HS-5 (cell line): ENCODE measurements at places on chromosomes 4 and X.
A peak's percentile ranks its signal among the peaks of the same experiment; 100 is the strongest.

GRCh38 chr4:12879496-12879895, 604.6 kb downstream of the RAB28 start:
- DNase-seq, result no peak

DNA sequence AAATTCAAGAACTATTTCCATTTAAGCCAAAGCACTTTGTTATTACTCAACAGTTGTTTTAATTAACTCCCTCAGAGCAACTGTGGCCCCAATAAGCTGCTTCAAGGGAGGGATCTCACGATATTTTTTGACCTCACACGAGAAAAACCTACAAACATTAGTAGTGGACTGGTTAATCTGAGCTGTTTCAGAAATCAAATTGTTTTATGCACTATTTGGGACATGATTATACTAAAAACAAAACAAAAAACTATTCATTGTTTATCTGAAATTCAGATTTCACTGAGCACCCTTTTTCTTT, 74.3 kb downstream of the DCHS2 start:
- DNase-seq, result no peak

DNA sequence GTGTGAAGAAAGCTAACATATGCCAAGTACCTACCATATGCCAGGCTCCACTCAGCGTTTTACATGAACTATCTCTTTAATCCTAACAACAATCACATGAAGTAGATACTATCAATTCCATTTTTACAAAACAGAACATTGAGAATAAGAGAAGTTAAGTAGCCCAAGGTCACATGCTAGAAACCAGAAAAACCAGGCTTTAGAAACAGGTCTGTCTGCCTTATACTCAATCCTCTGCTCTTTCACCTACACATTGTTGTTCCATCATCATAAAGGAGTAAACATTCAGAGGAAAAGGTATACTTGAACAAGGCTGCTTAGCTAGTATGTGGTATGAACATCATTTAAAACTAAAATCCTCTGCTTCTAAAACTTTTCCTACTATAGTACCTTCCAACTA, 42.1 kb downstream of the WDFY3 start:
- no peak for DNase-seq

GRCh38 chrX:23263892-23264291, 70.8 kb upstream of the PTCHD1 start:
- DNase-seq, result no peak

DNA sequence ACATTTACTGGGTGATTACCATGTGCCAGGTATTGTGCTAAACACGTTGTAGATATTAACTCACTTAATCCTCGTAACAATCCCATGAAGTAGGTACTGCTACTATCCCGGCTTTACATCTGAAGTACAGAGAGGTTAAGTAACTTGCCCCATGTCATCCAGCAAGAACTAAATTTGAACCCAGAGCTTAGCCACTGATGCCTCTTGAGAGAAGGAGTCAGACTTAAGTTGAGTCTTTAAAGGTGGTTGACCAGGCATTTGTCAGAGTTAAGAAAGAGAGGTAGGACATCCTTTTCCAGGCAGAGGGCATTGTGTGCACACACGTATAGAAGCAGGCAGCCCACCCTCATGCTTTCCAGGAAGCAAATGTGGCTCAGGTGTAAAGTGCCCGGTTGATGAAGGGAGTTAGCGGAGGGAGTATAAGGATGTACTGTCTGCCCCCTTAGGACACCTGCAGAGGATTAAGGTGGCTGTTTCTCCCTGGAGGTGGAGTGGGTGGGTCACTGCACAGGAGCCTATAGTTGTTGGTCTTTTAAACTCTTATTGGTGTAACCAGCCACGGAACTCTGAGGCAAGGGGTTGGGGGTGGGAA, 335 bp upstream of the CD38 start:
- no peak for DNase-seq

- no peak for DNase-seq
Observed at GRCh38 chrX:15747626-15748173, 9.6 kb downstream of the CA5B start.

GRCh38 chrX:11239230-11239629, 54.0 kb upstream of the AMELX start:
- DNase-seq, result peak; percentile 15

DNA sequence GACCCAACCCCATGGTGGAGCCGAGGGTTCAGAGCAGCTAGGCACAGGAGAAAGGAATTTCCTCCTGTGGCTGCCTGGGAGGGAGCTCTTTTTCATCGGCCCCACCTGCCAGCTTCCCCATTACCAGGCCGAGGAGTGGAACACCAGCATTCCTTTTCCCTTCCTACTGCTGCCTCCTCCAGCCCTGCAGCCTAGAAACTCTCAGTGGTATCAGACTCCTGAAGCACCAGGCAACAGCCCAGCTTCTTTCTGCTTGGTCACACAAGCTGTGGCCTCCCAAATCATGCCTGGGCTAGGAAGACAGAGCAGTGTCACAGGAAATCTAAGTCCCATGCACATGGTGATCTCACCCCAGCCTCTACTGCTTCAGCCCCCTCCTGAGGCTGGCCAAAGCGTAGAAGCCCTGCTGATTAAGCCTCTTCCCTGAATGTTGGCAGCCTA, 30.1 kb downstream of the RTL5 start:
- no peak for DNase-seq

DNA sequence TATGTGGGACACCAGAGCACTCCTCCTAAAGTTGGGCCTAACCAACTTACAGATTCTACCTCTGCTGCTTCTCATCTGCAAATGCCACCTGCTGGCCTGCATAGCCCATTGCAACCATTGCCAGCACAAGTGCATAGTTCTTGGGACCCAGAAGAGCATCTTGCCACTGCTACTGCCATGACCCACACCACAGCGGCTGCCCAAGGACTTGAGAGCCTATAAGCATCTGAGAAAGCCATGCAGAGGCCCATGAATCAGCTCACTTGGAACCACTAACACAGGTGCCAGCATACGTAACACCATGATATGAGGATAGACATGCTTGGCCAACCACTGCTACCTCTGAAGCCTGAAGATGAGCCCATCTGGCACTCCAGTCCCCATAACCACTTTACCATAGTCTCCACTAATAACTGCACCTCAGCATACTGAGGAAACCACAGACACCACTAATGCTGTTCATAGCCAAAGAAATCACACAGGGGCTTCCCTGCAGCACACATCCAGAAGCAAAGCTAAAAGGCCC, 258.1 kb upstream of the AGTR2 start:
- DNase-seq, result no peak

GRCh38 chrX:39442332-39442731, 641.1 kb downstream of the MID1IP1 start:
- no peak for DNase-seq

- no peak for DNase-seq
Observed at GRCh38 chr4:148561467-148561866, 119.3 kb upstream of the NR3C2 start.

GRCh38 chrX:31506360-31506759, 434.5 kb upstream of the FTHL17 start:
- DNase-seq, result no peak

- DNase-seq, result no peak
Observed at GRCh38 chrX:97332963-97333362, 449.3 kb downstream of the RPA4 start.

DNA sequence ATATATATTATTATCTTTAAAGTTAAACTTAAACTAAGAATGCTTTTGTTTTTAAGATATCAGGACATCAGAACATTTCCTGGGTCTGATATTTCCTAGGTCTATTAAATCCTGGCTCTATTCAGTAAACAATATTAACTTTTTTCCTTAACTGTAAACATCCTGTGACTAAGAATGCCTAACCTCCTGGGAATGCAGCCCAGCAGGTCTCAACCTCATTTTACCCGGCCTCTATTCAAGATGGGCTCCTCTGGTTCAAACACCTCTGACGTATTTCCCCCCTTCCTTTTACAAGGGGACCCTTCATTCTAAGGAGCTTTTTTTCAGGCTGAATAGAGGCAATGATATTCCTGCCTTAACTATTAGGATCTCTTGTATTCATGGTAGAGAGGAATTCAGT, 35.8 kb upstream of the DYNLT3 start:
- DNase-seq, result no peak

- DNase-seq, result no peak
Observed at GRCh38 chrX:143648705-143649104, 12.8 kb upstream of the SLITRK4 start.

DNA sequence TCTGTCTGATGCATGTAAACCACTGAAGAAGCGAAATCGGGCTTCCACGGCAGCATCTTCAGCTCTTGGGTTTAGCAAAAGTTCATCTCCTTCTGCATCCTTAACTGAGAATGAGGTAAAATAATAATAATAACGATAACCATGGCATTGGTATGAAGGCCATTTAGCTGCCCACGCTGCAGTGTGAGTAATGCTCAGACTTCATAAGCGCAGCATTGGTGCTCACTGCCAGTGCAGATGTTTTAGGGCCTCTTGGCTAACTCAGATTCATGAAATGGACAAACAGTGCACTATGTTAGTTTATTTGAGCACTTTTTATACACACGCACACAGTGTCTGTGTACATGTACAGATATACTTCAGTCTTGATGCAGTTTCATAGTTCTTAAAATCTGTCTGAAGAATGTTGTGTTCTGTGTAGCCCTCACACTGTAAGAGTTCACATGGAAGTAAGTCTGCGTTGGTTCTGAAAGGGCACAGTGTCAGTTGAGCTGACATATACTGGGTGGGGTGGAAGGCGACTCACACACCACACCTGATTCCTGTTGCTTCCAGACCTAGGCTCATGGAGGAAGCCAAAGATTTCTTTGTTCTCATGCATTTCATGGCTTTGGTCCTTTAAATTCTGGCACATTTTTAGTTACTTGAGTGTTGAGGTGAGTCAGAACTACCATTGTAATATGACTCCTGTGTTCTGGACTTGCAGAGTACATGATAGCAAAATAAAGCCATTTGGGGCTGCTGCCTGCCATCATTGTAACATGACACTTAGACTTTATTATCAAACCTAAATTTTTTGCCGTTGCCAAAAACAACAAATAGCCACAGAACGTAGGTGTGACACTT, 68.7 kb downstream of the NSD2 start:
- peak; percentile 60 for DNase-seq

GRCh38 chr4:36004204-36004851, 240.0 kb downstream of the ARAP2 start:
- DNase-seq, result no peak

GRCh38 chr4:85724791-85725563, 250.0 kb downstream of the ARHGAP24 start:
- no peak for DNase-seq

DNA sequence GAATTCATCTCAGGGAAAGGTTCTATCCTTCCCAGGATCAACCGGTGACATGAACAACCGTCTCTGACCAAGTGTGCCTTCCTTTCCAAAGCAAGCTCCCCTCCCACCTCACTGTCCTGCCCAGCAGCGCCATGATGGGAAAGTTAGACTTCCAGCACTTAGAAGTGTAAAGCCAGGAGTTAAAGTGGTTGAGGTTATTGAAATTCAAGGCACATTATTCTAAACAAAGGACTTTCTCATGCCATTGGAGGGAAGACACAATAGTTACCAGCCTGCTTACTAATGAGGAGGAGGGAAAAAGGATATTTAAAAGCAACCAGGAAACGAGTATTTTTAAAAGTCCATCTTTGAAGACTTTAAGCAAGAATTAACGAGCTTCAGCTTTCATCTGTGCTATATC, 96.8 kb downstream of the NSUN7 start:
- DNase-seq, result no peak

- no peak for DNase-seq
Observed at GRCh38 chr4:147707892-147708672, 23.8 kb upstream of the ARHGAP10 start.

DNA sequence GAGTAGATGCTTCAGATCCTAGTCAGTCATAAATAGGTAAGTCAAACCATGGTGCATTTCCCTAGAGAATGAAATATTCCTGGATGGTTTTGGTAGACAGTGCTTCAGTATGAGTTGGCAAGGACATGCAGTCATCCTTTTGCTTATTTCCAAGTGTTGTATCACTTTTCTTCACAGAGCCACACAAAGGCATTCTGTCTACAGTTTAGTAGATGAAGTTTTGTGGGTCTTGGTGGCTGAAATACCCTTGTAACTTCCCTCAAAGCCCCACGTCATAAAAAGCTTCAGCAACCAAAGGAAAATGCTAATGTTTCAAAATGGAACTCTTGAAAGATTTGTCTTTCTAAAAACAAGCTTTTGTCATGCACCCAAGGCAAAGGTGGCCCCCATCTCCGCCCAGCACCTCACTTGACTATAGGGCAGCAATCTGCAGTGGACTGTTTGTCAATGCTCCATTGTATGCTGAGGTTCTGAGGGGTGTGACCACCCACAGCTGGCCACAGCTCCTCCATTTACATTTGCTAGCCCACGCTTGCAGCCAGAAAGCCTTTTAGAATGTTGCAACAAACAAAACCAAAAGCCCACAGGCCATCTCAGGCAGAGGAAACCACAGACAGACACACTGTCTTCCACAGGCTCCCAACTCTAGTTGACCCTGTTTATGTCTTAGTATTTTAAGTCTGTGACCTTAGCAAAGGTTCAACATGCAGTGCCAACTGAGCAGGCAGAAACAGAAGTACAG, 87.1 kb upstream of the FAM9C start:
- DNase-seq, result no peak

- no peak for DNase-seq
Observed at GRCh38 chr4:8349664-8350236, 80.2 kb downstream of the HTRA3 start.

DNA sequence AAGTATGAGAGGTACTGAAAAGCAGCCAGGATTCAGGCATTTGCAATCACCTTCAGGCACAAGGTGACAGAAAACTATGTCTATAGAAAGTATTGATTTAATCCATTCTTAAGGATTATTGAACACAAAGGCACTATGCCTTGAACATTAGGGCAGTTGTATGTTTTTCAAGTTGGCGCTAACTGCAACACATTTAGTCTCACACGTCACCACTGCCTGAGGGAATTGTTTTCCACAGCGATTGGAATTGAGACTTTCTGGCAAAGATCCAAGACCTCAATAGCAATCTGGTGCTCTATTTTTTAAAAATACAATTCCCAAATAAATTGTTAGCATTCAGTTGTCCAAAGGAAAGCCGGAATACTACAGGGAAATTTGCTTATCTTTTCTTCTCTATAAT, 52.7 kb upstream of the FTHL17 start:
- no peak for DNase-seq

GRCh38 chr4:64781737-64782326, 372.6 kb upstream of the TECRL start:
- DNase-seq, result peak; percentile 32

DNA sequence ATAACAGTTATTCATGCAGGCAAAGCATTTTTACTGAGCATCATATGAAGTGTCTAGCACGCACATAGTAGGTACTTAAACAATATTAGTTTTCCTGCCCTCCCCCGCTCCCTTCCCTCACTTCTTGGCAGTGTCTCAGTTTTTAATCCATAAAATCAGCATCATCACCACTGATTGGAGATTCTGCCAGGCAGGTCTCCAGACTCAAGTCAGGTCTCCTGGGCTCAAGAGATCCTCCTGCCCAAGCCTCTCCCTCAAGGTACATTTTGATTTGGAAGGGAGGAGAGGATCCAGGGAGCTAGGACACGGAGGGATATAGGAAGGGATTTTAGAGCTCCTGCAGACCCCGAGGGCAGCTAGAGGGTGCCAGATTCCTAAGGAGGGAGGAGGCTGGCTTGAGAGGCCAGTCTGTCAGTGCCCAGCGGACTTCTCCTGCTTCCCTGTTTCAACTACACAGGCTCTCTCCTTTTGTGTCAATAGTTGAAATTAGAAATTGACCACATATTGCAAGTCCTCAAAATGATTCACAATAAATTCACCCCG, 4.4 kb upstream of the FAT1 start:
- DNase-seq, result no peak
